ENCODE measurements at places on chromosomes 16 and 17. TPM values are rescaled to one million over a fixed set of nuclear protein-coding genes. Genes with fewer than 3 reads are reported as not detected.

- no peak for DNase-seq
These were observed 345.0 kb downstream of the SLC39A11 start for GRCh38 chr17:72747501-72747900.

DNA sequence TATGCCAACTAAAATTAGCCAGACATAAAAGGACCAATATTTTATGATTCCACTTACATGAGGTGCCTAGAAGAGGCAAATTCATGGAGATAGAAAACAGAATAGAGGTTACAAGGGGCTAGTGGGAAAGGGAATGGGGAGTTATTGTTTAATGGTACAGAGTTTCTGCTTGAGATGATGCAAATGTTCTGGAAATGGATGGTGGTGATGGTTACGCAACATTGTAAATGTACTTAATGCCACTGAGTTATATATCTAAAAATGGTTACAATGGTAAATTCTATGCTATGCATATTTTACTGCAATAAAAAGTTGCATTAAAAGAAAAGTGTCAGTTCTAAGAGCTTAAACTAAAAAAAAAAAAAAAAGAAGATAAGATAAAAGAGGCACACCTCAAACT, 17.9 kb downstream of the MT1X start:
- DNase-seq, result no peak

- DNase-seq, result no peak
These were observed 21.7 kb upstream of the VWA3A start for GRCh38 chr16:22070361-22071330.

The GJD3 gene
- 3.6 TPM for total RNA-seq

DNA sequence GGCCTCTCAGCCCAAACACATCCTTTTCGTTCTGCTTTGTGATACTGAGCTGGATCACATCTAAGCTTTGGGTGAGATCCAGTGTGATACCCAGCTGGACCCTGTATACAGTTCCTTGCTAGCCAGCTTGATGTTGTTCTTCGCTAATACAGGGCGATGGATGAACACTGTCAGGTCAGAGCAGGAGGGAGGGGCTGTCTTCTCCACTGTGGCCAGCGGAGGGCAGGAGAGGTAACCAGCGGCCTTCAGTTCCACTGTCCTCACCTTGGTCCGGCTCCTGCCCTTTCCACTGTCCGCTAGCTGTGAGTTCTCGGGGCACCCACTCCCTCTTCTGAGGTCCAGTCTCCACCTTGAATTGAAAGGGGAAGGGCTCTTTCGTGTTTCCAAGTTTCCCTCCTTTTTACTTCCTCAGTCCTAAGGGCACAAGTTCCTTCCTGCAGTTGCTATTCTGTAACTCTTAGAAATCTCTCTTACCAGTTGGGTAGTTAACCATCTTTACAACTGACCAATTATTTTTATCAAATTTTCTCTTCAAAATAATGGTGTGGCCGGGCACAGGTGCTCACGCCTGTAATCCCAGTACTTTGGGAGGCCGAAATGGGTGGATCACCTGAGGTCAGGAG, 3.0 kb upstream of the ZNF213 start:
- no peak for DNase-seq

DNA sequence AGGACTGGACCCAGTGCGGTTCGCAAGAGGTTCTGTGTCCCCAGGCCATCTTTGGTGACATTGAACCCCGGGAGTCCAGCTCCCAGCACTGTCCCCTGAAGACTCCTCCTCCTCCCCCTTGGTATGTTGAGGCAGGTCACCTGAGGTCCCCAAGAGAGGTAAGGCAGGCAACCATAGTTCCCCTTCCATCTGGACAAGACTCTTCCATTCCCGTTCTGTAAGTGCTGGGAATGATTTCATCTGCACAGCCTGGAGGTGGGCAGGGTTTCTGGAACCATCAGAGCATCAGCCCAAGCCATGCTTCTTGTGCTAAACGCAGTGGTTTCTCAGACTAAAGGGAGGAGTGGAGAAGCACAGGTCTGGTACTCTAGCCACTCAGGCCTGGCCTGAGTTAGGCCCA, 24.9 kb downstream of the COPZ2 start:
- DNase-seq, result no peak

GRCh38 chr16:11561454-11561805, 25.3 kb downstream of the LITAF start:
- no peak for DNase-seq

The CCL17 gene
- total RNA-seq, result not detected

The MARVELD3 gene
- not detected for total RNA-seq

DNA sequence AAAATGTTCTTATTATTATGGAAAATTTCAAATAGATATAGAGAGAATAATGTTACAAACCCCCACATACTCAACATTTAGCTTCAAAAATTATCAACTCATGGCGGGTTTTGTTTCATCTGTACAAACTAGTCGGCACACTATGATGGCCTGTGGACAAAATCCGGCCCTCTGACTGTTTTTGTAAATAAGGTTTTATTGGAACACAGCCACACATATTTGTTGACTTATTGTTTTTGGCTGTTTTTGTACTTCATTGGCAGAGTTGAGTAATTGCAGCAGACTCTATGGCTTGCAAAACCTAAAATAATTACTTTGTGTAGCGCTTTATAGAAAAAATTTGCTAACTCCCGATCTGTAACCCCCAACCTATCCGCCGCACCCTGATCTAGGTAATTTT, 41.4 kb upstream of the CLEC18A start:
- no peak for DNase-seq

The PDILT gene
- not detected for total RNA-seq

DNA sequence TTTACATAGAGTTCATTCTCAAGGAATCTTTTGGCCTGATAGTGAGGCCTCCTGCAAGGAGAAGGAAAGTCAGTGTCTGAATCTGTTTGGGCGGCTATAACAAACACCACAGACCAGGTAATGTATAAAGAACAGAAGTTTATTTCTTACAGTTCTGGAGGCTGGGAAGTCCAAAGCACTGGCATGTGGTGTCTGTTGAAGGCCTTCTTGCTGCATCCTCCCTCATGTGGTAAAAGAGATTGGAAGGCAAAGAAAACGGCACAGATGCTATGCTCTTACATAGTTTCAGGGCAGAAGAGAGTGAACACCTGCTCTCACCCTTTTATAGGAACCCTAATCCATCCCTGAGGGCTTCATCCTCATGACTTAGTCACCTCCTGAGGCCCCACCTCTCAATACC, 31.2 kb upstream of the DNAJA2 start:
- DNase-seq, result no peak

DNA sequence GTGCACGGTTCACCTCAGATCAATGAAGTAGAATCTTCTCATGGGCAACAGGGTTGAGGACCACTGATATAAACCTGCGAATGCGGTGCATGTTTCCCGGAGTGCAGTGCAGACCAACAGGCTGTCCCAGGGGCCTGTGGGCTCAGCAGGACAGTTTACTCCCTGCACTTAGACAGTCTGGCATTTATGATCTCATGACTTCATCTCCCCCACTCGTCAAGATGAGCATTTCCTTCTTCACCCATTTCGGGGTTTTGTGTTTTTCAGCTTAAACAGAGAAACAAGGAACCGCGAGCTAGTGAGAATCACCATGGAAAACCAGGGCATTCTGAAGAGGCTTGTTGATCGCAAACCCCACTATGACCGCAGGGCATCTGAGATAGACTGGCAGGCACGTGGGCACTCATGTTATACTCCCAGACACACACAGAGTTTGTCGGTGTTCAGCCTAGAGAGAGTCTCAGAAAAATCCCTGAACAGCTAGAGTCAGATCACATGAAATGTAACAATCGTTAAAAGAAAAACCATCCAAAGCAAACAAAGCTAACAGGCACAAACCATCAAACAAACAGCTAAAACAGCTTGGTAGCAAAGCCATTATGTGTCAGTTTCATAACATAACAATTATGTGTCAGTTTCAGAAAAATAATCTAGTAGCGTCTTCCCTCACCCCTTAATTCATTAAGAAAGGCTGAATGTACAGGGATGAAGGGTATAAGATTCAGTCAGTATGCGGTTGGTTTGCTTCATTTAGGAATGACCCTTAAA, 2.9 kb downstream of the CFAP97D1 start:
- DNase-seq, result no peak

The APOBR gene
- total RNA-seq, result not detected

The TERB1 gene
- not detected for total RNA-seq

The RDM1 gene
- 0.47 TPM for total RNA-seq

DNA sequence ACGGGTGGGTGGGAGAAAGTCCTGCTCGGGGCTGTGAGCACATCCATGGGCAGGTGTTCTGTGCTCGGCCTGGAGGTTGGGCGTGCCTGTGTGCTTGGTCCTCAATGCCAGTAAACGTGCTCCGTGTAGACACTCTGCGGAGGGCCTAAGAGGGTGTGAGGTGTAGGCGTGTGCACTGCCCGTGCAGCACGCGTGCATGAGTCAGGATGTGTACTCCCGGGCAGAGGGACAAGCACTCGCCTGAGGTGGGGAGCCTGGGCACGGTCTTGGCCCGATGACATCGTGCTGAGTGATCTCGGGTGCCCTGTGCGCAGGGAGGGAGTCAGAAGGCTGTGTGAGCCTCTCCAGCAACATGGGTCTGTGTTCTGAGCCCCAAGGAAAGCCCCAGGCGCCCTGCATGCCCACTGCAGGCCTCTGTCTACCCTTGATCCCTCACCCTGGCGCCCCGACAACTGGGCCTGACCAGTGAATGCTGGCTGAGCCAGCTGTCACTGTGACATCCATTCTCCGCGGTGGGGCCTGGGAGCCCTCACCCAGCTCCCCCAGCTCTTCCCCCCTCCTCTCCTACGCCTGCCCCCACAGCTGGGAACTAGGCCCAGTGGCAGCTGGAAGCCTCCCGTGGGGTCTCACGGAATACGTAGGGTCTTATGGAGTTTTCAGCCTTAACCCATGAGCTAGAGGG, 23.5 kb upstream of the NXPH3 start:
- DNase-seq, result no peak

- no peak for DNase-seq
These were observed 44.1 kb upstream of the MYH10 start for GRCh38 chr17:8674344-8675305.

The HSD17B2 gene
- total RNA-seq, result 32.8 TPM

DNA sequence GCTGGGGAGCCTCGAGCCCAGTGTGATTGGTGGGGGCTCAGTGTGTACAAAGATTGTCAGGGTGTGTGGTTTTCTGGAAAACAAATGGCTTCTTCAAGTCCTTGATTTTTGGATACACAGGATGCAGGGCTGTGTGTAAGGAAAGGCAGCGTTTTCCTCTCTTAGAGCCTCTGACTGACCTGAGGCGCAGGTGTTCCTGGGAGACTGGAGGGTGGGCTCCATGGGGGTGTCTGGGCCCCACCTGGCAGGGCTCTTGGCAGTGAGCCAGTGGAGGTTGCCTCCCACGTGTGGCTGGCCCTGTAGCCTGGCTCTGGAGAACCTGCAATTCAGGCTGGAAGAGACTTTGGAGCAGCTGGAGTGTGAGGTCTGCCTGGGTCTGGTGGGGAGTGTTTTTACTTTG, 5.0 kb downstream of the FOXK2 start:
- DNase-seq, result no peak

GRCh38 chr17:74110467-74110866, 93.0 kb upstream of the RPL38 start:
- DNase-seq, result no peak

DNA sequence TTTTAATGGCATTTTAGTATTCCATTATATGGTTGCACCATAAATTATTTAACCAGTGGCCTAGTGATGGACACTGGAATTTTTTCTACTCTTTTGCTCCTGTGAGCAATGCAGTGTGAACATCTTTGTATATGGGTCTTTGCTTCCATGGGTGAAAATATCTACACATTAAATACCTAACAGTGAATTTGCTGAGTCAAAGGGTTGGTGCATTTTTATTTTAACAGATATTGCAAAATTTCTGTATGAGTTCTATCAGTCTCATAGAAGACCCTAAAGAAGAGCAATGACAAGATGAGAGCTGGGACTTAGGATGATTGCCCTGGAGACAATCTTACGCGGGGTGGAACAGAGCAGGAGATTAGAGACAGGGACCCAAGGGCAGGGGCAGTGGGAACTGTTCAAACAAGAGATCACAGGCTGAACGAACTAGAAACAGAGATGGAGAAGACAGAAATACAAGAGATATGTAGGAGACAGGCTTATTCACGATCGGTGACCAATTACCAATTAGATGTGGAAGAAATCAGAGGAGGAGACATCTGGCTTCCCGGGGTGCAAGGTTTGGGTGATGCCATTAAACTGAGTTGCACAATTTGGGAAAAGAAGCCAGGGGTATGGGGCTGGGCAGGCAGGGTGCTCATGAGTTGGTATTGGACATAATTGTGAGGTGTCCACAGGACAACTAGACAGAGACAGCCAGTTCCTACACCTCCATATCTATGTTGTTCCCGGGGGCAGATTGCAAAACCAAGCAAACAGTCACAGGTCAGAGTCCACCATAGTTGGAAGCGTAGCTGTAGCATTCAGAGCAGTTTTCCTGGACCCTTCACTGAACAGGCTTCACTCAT, 39.9 kb upstream of the LONP2 start:
- no peak for DNase-seq

- DNase-seq, result no peak
These were observed 214.1 kb upstream of the FOXF1 start for GRCh38 chr16:86296256-86296655.

GRCh38 chr17:70080541-70081347, 5.7 kb downstream of the KCNJ16 start:
- DNase-seq, result no peak

The PKMYT1 gene
- 12.9 TPM for total RNA-seq

- no peak for DNase-seq
These were observed 408.6 kb downstream of the MAF start for GRCh38 chr16:79191933-79192332.

The RNF112 gene
- total RNA-seq, result not detected

DNA sequence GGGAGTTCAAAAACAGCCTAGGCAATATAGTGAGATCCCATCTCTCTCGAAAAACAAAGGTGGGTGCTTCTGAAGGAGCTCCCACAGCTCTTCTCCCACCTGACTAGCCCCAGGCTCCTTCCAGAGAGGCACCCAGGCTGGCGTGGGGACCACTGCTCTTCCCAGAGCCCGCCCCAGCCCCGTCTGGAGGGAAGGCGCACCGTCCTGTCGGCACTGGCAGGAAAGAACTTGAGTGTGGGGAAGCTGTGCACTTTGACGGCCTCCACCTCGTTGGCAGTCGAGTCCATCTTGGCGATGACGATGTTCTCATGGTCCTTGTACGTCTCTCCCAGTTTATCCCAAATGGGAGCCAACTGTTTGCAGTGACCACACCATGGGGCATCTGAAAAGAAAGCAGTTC, 10.5 kb upstream of the PPP1R27 start:
- no peak for DNase-seq

GRCh38 chr17:20159406-20160069, 150.4 kb downstream of the SPECC1 start:
- no peak for DNase-seq

DNA sequence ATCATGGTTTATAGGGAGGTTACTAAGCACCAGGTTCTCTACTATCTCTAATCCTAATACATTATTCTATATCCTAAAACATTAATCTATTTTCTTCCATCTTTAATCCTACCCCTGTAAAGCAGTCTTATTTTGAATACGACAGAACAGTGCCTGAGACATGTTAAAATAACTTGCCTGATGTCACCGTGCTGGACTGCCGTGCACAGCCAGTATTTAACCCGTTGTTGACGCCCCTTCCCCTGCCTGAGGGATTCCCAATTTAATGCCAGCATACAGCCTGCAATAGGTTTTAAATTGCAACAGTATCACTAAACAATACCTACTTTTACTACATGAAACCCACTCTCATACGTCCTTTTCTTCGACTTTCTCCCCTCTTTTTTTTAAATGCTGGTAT, 133.3 kb downstream of the PARN start:
- DNase-seq, result no peak

The CES1 gene
- total RNA-seq, result not detected

The CHMP6 gene
- total RNA-seq, result 46.8 TPM

GRCh38 chr16:79980650-79981521, 380.3 kb upstream of the MAF start:
- DNase-seq, result no peak

Measured in glomerular endothelial cell (primary cell).